ENCODE measurements at places on chromosomes 1 and 21.

DNA sequence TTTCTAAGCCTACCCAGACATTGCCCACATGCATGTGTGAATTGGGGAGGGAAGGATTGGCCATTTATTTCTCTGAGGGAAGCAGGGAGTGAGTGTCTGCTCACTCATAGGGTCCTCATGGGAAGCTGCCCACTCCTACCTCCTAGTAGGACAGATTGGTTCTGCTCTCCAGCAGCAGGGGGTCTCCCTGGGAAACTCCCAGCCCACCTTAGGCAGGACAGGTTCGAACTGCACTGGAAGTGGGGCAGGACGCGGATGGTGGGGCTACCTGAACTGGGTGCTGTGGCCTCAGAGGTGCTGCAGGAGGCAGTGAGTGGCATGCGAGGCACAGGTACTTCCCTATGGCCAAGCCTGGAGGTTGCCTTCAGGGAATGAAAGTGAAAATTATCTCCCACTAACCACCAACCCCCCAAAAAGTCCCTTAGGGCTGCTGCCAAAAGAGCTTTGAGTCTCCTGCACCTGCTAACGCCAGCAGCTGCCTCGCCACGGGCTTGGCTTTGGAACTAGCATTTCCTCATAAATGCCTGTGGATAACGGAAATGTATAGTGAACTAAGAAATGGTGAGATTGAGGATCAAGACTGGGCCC lies 157.0 kb upstream of the COA6 start:
- no peak for DNase-seq

DNA sequence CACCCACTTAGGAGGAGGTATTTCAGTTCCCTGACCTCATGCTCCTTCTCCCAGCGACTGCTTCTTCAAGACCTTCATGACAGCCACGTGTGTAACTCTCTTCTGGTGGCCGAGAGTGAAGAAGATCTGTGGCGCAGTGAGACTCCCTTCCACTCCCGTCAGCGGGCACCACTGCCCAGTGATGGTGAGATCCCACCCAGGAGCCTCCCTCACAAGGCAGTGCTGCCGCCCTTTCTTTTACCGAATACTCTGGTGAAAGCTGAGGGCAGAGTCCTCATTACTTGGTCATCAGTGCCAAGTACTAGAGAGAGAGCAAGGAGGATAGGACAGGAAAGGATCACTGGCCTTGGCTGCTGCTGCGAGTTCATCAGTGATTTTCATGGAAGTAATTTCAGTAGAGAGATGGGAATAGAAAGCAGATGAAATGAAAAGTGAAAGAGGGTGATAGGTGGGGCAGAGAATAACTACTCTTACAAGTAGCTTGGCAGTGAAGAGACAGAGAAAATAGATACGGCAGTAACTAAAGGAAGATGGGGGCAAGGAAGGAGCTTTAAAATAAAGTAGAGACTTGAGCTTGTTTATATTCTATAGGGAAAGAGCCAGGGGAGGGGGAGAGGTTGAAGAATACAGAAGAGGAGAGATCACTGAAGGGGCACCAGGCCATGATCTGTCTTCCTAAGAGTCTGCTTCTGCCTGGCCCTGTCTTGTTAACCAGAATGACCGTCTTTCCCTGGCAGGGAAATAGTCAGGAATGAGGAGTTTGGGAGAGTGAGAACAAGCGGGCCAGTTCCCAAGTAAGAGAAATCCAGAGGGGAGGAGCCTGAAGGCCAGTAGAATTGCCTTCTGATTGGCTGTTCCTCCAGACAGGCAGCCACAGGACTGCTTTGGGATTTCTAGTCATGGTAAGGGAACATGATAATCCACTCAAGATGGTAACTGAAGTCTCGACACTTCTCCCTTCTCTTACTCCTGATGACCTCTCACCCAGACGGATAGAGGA lies 18.3 kb downstream of the HYI start:
- DNase-seq, result peak; percentile 74

DNA sequence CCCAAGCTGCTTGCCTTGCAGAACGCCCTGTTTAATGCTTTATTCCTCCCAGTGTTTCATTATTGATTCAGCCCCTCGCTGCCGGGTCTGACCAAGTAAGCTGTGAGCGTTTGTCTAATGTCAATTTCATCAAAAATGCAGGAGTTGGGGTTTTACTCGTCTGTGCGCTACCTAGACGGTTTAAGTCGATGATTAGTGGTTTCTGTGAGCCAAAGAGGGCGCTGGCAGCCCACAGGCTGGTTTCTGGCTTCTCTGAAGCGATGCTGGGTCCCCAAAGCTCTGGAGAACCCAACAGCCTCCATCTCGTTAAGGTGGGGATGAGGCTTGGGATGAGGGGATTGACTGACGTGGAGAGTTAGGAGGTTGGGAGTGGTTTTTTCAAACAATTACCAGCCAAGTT lies 102.9 kb downstream of the SYF2 start:
- DNase-seq, result no peak

DNA sequence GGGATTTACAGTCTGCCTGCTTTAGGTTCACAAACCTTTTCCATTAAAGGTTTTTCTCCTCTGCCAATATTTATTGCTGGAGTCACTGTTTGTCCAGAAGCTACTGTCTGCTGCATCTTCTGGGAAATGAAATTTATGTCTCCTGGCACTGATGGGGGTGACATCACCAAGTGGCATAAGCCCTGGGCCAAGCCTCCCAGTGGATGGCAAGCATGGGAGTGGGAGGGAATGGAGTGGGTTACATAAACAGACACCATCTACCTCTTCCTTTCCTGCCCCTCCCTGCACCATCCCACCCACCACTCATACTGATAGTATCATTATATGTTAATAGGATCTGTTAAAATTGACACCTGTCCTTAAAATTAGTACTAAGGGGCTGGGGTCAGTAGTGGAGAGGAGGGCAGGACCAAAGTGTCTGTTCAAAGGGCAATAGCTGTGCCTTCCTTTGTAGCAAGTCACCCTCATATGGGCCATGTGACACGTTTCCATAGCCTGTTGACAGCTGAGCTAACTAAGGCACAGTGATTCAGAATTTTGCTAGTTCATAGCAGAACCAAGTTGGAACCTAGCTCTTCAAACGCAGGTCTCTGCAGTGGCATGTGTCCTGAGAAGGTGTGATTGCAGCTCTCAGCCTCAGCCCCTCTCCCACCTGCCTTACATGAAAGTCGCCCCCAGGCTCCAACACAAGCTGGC lies 71.0 kb downstream of the MAB21L3 start:
- no peak for DNase-seq

- no peak for DNase-seq
Observed at GRCh38 chr1:91637539-91637994, 136.9 kb downstream of the CDC7 start.

DNA sequence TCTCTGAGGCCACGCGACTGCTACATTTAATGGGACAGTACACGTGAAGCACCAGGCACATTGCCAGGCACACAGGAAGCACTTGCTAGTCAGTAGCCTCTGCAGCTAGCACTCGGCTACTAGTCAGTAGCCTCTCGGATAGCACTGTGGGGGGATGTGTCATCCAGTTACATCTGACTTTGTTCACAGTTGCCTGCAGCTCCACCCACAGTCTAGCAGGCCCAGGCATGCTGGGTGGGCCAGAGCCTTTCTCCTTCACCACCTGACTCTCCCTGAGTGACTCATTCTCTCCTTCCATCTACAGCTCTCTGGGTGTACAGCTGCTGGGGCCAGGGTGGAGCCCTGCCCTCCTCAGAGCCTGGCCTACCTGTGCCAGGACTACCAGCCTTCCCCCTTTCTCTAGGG lies 51.5 kb downstream of the PTPRF start:
- peak; percentile 75 for DNase-seq

GRCh38 chr1:58211869-58212268 lies 334.7 kb downstream of the OMA1 start:
- no peak for DNase-seq

GRCh38 chr1:150753416-150753815 lies 12.2 kb downstream of the CTSS start:
- no peak for DNase-seq

DNA sequence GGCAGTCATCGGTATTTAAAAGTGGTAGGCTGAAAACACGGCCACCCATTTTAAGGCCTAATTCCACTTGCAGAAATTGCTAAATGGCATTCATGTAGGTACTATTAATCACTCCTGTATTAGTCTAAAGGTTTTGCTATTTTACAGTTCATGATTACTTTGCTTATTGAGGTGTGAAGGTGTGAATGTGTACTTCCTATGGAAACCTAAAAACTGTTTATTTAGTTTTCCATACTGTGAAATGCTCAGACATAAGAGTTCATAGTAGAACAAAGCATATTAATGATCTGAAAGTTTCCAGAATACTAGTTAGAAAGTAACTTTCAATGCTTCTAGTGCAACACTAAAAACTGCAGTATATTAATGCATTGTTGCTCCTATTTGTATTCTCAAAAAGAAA lies 69.8 kb downstream of the ITGB3BP start:
- DNase-seq, result no peak

GRCh38 chr1:40058453-40059337 lies 18.2 kb downstream of the CAP1 start:
- DNase-seq, result no peak

DNA sequence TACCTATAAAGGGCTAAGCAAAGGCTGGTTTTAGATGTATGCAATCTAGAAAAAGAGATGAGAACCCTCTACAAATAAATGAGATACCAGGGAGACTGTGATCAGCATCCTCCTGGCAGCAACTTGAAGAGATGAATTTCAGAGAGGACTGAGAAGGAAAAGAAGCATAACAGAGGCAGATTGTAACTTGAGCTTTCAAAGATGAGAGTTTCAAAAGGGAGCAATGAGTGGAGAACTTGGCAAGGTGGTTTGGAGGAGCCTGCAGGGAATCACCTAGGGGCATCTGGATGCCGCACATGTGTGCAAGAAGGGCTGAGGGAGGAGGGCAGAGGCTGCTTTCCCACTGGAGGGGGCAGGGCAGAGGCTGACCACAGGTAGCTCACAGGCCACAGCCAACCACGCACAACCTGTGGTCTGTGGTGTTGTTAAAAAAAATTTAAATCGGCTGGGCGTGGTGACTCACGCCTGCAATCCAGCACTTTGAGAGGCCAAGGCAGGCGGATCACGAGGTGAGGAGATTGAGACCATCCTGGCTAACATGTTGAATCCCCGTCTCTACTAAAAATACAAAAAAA lies 50.2 kb downstream of the PCNX2 start:
- no peak for DNase-seq

- peak; percentile 70 for DNase-seq
Observed at GRCh38 chr1:12113433-12114339, 50.6 kb downstream of the TNFRSF8 start.

DNA sequence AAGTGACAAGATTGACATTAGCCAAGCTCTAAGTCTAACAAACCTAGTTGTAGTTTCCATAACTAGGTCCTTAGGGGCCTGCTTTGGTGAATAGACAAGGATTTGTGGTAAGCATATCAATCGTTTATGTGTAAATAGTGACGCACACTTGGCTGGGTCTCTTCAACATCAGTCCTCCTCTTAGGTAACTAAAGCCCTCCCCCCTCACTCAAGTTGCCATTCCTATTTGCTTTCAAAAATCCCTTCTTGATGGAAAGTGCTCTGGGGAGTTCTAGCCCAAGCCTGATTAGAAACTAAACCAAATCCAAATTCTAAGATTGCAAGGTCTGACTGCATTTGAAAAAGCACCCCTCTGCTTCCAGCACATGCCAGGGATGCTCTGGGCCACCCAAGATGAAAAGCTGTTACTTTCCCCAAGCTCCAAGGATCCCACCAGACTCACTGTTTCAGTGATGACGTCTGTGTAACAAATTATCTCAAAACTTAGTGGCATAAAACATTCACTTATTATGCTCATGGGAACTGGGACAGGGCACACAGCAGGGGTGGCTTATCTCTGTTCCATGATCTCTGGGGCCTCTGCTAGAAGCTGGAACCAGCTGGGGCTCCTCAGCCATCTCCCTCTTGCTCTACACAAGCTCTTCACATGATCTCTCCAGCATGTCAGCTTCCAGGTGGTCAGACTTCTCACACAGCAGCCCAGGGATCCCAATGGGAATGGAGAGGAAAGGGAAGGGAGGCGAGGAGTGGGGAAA lies 74.1 kb downstream of the RRAGC start:
- no peak for DNase-seq

DNA sequence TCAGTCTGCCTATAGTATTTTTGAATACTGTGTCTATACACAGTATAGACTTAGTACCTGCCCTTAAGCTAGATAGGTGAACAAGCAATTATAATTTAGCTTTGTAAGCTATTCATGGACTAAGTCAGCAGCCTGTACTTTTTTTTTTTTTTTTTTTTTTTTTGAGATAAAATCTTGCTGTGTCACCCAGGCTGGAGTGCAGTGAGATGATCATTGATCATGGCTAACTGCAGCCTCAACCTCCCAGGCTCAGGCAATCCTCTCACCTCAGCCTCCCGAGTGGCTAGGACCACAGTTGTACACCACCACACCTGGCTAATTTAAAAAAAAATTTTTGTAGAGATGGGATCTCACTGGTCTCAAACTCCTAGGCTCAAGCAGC lies 17.3 kb downstream of the ITSN1 start:
- no peak for DNase-seq

DNA sequence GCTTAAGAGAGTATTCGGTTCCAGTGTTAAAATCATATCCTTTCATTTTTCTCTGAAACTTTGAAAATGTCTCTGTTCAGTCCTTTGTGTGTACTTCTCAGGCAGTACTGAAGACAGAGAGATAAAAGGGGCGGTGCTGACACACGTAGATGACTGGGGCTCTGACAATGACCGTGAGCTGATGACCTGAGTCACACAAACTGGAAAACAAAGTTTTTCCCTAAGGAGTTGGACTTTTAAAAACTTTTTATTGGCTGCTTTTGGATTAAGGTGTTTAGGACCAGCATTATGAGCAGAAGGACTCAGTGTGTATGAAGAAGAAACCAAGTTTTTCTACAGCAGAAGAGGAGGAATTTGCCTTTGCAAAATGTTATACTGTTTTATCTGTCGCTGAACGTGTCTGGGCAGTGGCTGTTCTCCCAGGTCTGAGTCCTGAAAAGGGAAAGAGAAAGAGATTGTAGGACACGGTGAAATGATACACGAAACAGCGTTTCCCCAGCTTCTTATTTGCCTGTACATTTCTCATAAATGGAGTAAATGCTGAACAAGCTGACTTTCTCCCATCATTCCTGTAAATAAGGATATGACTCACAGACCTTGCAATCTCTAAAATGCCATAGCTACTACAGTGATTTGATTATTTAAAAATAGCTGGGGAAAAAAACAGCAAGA lies 51.5 kb downstream of the MAP3K7CL start:
- DNase-seq, result peak; percentile 86

- no peak for DNase-seq
Observed at GRCh38 chr1:228339766-228340685, 66.6 kb downstream of the TRIM11 start.

DNA sequence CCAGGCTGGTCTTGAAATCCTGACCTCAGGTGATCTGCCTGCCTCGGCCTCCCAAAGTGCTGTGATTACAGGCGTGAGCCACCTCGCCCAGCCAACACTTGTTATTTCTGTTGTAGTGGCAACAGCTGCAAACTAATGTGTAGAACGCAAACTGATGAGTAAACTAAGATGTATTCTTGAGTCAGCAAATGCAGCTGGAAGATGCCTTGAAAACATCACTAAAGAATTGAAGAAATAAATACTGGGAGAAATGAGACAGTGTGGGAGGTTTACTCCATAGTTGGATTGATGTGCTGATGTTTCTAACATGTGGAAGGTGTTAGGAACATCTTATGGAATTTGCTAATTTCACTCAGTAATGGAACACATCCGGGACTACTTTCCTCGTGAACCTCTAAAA lies 61.3 kb upstream of the KCNE2 start:
- peak; percentile 24 for DNase-seq

GRCh38 chr1:98794196-98794886 lies 132.8 kb downstream of the SNX7 start:
- peak; percentile 83 for DNase-seq
